Activated T-helper 17 cell treated with anti-CD3 and anti-CD28 coated beads, Interleukin-2, amount 50 U/mL, for 72 hours (primary cell): ENCODE measurements at places on chromosomes 4 and X. TPM values are rescaled to one million over a fixed set of nuclear protein-coding genes. Genes with fewer than 3 reads are reported as not detected.
A peak's percentile ranks its signal among the peaks of the same experiment; 100 is the strongest.

GRCh38 chr4:123674762-123675465 is 278.3 kb downstream of the SPRY1 start:
- no peak overlapping the region for H3K27ac ChIP-seq
- no peak overlapping the region for H3K4me3 ChIP-seq
- no peak for ATAC-seq

DNA sequence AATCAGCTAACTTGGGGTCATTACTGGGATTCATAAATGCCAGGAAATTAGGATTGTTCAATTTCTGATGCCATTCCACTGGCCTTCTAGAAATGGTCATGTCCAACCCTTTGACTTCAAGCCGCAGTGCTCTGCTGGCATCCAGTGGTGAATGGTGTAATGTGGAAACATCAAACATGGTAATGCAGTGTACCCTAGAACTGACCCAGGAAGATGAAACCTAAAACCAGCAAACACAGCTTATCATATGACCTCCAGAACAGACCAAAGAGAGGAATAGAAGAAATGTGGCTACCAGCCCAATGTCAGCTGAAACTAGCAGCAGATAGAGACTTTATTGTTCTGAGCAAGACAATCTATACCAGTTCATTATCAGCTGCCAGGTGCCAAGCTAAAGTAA is 13.8 kb downstream of the CXCL13 start:
- H3K36me3 ChIP-seq = no peaks in the 10 kb centered on the region
- no peak overlapping the region for H3K27ac ChIP-seq
- no peak for ATAC-seq

GRCh38 chr4:165440415-165441158 is 61.8 kb downstream of the CPE start:
- ATAC-seq = no peak
- H3K4me3 ChIP-seq = no peak overlapping the region

DNA sequence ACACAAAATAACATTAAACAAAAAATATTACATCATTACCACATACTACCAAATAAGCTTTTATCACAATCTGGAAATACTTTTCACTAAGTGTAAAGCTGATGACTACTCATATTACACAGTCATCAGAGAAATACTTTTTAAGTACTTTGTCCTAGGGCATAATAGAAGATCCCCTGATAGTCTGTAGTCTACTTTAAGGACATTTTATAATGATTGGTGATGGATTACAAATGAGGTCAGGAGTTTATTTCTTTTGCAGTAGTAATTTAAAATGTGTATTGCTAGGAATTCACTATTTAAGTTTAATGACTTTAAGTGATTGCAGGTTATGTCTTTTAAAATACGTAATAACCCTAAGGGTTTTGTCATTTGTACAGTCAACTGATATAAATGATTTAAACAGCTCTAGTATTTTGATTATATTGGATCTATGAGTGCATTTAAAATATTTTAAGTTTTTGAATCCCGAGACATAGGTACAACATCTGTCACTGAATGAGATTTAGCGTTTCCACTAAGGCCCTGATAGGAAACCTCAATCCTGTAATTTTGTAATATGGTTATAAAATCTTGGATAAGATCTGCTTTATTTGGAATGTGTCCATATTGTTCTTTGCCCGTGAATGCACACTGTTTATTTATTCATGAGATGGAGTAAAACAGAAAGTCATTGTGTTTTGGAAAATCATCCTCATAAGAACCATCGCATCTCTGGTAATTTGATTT is 189.5 kb downstream of the ARAP2 start:
- no peak for ATAC-seq
- no peaks in the 10 kb centered on the region for H3K27me3 ChIP-seq
- H3K4me1 ChIP-seq = no peaks in the 10 kb centered on the region
- H3K4me3 ChIP-seq = no peak overlapping the region
- no peak overlapping the region for H3K27ac ChIP-seq

- no peak overlapping the region for H3K27ac ChIP-seq
- H3K27me3 ChIP-seq = no peaks in the 10 kb centered on the region
- peaks cover 14% of the 10 kb centered on the region for H3K4me1 ChIP-seq
- ATAC-seq = no peak
These were observed 5.4 kb downstream of the RAB28 start for GRCh38 chr4:13478707-13479106.

DNA sequence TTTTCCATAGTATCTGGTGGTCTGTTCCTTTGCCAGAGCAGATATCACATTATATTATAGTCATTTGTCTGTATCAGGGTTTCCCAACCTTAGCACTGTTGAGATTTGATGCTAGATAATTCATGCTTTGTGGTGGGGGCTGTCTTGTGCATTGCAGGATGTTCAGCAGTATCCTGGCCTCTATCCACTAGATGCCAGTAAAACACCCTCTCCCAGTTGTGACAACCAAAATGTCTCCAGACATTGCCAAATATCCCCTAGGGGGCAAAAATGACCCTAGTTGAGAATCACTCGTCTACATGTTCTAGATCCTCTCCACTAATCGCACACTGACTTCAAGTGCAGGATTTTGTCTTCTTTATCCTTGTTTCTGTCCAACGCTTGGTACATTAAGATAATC is 160.8 kb downstream of the FANCB start:
- H3K27me3 ChIP-seq = no peaks in the 10 kb centered on the region
- H3K36me3 ChIP-seq = no peaks in the 10 kb centered on the region
- no peak for ATAC-seq
- no peak overlapping the region for H3K4me3 ChIP-seq

GRCh38 chrX:107894038-107894437 is 68.4 kb downstream of the MID2 start:
- ATAC-seq = peak; percentile 78
- no peak overlapping the region for H3K4me3 ChIP-seq
- no peaks in the 10 kb centered on the region for H3K27me3 ChIP-seq
- H3K27ac ChIP-seq = no peak overlapping the region

- H3K4me3 ChIP-seq = no peak overlapping the region
- H3K36me3 ChIP-seq = no peaks in the 10 kb centered on the region
- H3K4me1 ChIP-seq = no peaks in the 10 kb centered on the region
- no peak for ATAC-seq
These were observed 215.2 kb downstream of the CBR4 start for GRCh38 chr4:168794881-168795280.

GRCh38 chr4:25986807-25987206 is 72.8 kb downstream of the SMIM20 start:
- peaks cover 3% of the 10 kb centered on the region for H3K27me3 ChIP-seq
- H3K27ac ChIP-seq = no peak overlapping the region
- no peaks in the 10 kb centered on the region for H3K36me3 ChIP-seq
- no peaks in the 10 kb centered on the region for H3K4me1 ChIP-seq
- no peak for ATAC-seq

GRCh38 chrX:20181598-20182329 is 40.1 kb upstream of the EIF1AX start:
- peak overlapping the region; percentile 19 for H3K4me3 ChIP-seq
- peak; percentile 92 for ATAC-seq
- peak overlapping the region; percentile 67 for H3K27ac ChIP-seq
- peaks cover 91% of the 10 kb centered on the region for H3K36me3 ChIP-seq

DNA sequence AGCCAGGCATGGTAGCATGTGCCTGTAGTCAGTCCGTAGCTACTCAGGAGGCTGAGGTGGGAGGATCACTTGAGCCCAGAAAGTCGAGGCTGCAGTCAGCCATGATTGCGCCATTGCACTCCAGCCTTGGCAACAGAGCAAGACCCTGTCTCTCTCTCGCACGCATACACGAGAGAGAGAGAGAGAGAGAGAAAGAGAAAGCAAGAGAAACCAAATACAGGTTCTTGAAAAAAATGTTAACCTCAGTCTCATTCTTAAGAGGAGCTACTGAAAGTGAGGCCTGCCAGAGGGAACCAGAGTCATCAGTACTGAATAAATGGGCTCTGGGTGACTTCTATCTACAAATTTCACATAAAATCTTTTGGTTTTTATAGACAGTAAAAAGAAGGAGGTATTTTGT is 42.9 kb downstream of the KIAA0232 start:
- H3K27me3 ChIP-seq = no peaks in the 10 kb centered on the region
- no peak for ATAC-seq
- H3K4me3 ChIP-seq = no peak overlapping the region
- no peak overlapping the region for H3K27ac ChIP-seq
- peaks cover 62% of the 10 kb centered on the region for H3K36me3 ChIP-seq

DNA sequence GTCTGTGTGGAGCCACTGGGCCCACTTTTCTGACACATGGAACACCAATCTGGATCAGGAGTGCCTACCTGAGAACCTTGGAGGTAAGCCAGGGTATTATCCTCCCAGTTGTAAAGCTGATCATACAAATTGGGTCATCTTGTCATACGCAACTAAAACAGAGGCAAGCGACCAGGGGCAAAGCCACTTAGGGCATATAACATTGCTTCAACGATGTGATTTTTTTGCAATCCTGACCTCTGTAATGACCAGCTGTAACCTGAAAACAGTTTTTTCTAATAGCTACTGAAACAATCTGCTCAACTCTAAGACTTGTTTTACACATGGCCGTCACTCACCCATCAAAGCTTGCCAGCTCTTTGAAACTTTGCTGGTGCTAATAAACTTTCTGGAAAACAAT is 261.5 kb upstream of the AGTR2 start:
- H3K36me3 ChIP-seq = no peaks in the 10 kb centered on the region
- no peak overlapping the region for H3K27ac ChIP-seq
- H3K4me3 ChIP-seq = no peak overlapping the region
- no peaks in the 10 kb centered on the region for H3K4me1 ChIP-seq
- no peaks in the 10 kb centered on the region for H3K27me3 ChIP-seq

GRCh38 chr4:10684631-10685030 is at the start of gene CLNK:
Gene CLNK, minus strand, starts transcription at chr4:10684768. Its CDS starts 16,899 bp downstream, at chr4:10667869.
- ATAC-seq = no peak
- no peak within 1 kb of the TSS for H3K4me3 ChIP-seq
- H3K4me1 ChIP-seq = no peaks in the 10 kb centered on the region
- no peaks in the 10 kb centered on the region for H3K36me3 ChIP-seq
- no peak within 1 kb of the TSS for H3K27ac ChIP-seq

- H3K27ac ChIP-seq = no peak overlapping the region
- no peaks in the 10 kb centered on the region for H3K27me3 ChIP-seq
- H3K4me1 ChIP-seq = peaks cover 6% of the 10 kb centered on the region
- peak; percentile 70 for ATAC-seq
- peaks cover 14% of the 10 kb centered on the region for H3K36me3 ChIP-seq
These were observed 9.8 kb upstream of the RTL5 start for GRCh38 chrX:72141372-72142004.

GRCh38 chr4:7808181-7808580 is 131.5 kb downstream of the AFAP1 start:
- H3K36me3 ChIP-seq = peaks cover 48% of the 10 kb centered on the region
- H3K4me3 ChIP-seq = no peak overlapping the region
- ATAC-seq = no peak
- peaks cover 5% of the 10 kb centered on the region for H3K4me1 ChIP-seq
- H3K27me3 ChIP-seq = no peaks in the 10 kb centered on the region
- H3K27ac ChIP-seq = no peak overlapping the region

GRSF1 gene
- total RNA-seq = 91.3 TPM

FHDC1 gene
- 0.32 TPM for total RNA-seq

YY2 gene
- total RNA-seq = 0.39 TPM
